Stimulated activated CD4-positive, alpha-beta T cell treated with anti-CD3 and anti-CD28 coated beads, Interleukin-15, amount 100 ng/mL, for 1 hour (primary cell): ENCODE measurements at places on chromosomes 6 and 20.

GRCh38 chr20:34574426-34574825, 15.9 kb downstream of the MAP1LC3A start:
- DNase-seq, result no peak

DNA sequence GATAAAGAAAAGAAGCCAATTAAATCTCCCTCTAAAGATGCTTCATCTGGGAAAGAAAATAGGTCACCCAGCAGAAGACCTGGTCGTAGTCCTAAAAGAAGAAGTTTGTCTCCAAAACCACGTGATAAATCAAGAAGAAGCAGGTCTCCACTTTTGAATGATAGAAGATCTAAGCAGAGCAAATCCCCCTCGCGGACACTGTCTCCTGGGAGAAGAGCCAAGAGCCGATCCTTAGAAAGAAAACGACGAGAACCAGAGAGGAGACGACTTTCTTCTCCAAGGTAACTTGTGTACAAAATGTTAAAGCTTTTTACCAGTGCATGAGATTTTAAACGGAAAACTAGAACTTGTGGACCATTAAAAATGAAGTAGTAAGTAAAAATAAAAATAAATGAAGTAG, 46.5 kb downstream of the FAM217A start:
- DNase-seq, result no peak

DNA sequence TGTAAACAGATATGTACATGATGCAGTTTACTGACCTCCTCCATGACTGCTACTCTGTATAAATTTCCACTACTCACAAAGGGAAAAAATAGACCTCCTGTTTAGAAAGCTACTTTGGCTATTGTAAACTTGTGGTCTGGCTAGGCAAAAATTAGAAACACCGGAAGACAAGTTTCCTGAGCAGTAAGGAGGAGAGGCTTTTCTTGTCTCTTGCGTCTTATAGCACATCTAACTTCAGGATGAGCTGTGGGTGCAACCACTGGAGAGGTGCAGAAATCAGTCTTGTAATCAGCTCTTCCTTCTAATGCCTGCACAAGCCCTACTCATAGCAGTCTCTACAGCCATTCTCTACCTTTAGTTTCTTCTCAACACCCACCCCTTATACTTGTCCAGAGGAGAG, 296.5 kb upstream of the SLC35B3 start:
- DNase-seq, result no peak

DNA sequence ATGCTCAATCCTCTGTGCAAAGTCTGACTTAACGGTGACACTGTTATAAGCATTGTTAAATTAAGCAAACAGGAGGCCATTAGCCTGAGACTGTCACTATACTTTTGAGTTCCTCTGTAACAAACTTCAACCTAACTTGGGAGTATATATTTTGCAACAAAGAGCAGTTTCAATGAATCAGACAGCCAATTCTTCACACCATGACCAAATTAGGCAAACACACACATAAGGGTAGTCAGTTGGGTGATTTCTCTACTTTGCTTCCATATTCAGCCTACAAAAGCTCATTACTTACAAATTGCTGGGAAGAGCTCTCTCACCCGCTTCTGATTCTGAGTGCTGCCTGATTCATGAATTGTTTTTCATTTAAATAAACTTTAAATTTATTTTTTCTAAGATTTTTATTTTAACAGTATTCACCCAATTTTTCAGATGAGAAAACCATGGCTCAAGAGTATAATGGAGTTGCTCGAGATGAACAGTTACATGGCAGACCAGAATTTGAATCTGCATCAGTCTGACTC, 60.5 kb downstream of the HACE1 start:
- no peak for DNase-seq

DNA sequence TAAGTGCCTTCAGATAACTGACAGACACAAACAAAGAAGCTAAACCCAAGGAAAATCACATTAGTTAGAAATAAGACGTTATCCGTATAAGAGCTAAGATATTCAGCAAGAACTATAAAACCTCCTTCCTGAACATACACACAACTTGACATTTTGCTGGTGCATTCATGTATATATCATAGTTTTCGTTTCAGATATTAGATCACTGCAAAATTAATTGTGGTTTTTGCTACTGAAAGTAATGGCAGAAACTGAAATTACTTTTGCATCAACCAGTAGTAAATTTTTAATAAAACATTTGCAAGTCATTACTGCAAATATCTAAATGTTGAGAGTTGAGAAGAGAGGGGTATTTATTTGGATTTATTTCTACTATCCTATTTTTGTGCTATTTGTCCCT, 26.1 kb upstream of the KCNQ5 start:
- no peak for DNase-seq

- DNase-seq, result no peak
These were observed 116.2 kb downstream of the KCNQ5 start for GRCh38 chr6:72738091-72738490.

GRCh38 chr6:11179419-11180202, 52.9 kb downstream of the NEDD9 start:
- no peak for DNase-seq

- no peak for DNase-seq
These were observed 11.0 kb downstream of the TSPYL1 start for GRCh38 chr6:116268589-116269293.

DNA sequence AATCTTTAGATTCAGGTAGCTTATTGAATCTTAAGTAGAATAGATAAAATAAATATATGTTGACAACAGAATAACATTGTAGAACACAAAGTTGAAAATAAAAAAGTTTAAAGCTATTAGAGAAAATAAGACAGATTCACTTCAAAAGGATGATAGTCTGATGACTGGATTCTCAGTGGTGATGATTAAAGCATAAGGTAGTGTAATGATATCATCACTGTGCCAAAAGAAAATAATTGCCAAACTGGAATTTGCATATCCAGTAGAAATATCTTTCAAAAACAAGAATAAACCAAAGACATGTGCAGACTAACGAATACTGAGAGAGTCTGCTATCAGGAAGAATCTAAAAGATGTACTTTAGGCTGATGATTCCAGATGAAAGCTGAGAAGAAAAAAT, 30.2 kb downstream of the ENPP1 start:
- DNase-seq, result no peak

DNA sequence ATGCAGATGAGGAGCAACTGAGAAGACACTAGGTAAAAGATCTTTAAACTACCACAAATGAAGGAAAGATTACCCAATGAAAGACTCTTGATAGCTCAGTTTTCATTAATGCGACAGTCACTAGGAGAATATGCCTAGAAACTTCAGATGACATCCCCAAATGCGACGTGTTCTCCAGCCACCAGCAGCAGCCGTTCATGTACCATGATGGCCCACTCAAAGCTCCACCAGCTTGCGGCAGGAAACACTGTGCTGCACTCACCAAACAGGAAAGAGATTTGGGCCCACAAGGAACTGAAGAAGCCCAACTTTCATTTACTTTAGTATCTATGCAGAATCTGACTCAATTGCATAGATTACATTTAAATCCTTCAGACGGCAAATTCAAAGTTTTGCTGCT, 7.5 kb downstream of the DIDO1 start:
- no peak for DNase-seq

DNA sequence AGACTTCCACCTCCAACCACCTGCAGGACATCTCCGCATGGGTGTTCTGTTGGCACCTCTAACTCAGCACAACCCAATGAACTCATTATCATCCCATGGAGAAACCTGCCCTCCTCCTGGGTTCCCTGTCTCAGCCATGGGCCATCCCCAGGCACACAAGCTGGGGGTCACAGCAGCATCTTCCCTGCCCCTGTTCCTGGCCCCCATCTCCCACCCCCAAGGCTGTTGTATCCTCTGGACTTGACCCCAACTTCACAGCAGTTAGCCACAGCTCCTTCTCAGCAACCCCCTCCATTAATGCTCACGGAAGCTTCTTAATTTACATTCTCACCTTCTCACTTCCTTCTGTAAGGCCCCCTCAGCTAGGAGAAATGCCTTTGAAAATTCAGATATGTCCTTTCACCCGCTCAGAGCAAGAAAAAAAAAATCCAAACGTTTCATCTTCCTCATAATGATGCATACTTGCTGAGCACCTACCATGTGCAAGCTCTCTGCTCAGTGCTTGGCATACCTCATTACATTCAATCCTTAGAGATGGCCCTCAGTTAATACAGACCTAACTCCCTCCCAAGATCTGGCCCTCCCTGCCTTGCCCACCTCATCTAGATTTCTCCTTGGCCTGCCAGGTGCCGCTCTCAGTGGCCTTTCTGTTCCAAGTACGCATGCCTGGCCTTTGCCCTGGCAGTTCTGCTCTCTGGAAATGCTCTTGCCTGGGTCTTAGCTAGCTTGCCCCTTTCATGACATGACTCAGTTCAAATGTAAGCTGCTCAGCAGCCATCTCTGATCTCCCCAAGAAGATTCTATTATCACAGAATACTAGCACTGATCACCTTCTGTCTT, 2.5 kb upstream of the NELFCD start:
- no peak for DNase-seq

DNA sequence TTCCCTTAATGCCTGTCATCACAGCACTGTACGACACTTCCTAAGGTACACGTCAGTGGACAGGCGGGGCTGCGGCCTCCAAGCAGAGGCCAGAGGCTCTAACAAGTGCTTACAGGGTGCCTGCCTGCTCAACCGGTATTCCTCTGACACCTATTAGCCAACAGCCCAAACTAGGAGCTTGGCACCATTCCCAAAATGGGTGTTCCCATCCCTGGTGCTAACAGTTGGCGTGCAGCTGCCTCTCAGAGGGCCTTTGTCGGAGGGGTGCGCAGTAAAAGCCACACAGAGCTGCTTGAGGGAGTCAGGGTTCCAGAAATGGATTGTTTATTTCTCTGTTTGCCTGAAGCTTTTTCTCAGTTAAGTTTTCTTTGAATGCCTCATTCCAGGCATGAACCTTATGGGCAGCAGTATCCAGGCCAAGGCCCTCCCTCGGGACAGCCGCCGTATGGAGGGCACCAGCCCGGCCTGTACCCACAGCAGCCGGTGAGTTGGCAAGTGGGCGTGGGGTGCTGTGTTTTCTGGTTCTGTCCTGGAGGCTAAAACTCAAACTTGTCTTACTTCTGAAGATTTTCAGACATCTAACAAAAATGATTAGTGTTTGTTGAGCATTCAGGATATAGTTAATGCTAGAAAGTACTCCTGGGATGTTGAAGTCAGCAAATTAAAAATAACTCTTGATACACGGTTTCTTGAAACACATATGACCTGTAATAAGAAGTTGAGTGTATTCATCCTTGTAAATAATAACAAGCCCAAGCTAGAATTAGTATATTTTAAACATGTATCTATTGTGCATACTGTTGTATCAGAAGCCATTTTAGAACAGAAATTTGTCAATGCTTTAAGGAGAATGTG, 124.7 kb downstream of the TMEM242 start:
- DNase-seq, result no peak

DNA sequence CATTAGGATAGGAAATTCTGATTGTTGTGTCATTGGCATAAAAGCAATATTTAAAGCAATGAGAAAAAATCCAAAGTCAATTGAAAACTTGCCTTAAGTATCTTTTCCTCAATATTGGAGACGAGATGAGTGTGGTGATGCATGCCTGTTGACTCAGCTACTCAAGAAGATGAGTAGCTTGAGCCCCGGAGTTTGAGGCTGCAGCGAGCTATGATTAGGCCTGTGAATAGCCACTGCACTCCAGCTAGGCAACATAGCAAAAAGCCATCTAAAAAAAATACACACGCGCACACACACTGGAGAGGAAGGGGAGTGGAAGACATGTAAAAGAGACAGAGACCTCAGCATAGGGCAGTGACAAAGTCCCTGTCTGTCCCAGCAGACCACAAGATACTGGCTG, 9.7 kb upstream of the MARCKS start:
- no peak for DNase-seq

DNA sequence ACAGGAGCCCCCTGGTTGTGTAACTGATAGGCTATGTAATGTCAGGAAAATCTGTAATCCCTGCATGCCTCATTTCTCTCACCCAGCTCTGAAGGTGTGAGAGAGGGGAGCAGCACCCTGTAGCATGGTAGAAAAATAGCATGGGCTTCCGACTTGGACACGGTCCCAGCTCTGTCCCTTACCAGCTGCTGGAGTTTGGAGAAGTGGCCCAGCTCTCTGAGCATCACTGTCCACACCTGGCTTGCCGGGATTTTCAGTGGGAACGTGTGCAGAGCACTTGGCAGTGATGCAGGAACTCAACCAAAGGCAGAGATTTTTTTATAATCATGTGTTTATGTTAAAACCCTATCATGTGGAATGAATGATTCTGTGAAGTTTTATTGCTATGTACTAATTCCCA, 34.6 kb downstream of the STK35 start:
- DNase-seq, result no peak

DNA sequence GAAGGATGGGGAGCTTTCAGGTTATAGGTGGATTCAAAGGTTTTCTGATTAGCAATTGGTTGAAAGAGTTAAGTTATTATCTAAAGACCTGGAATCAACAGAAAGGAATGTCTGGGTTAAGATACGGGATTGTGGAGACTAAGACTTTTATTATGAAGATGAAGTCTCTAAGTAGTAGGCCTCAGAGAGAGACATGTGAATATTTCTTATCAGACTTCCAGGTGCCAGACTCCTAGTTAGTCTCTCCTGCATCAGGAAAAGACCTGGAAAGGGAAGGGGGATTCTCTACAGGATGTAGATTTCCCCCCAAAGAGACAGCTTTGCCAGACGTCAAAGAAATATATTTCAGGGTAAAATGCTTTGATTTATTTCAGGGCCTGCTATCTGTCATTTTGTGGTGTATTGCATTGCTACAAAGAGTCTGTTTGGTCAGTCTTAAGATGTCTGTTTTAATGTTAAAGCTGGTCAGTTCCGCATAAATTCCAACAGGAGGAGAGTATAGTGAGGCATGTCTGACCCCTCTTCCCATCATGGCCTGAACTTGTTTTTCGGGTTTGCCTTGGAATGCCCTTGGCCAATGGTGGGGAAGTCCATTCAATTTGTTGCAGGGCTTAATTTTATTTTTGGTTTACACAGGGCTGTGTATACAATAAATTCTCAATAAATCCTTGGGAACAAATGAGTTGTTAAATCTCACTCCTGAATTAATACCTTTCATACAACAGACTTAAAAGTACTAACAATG, 103.4 kb upstream of the RALGAPA2 start:
- DNase-seq, result no peak

- DNase-seq, result no peak
These were observed 56.1 kb downstream of the UNC5CL start for GRCh38 chr6:40982917-40983316.

- DNase-seq, result no peak
These were observed 89.6 kb downstream of the MRAP2 start for GRCh38 chr6:84123186-84123585.

DNA sequence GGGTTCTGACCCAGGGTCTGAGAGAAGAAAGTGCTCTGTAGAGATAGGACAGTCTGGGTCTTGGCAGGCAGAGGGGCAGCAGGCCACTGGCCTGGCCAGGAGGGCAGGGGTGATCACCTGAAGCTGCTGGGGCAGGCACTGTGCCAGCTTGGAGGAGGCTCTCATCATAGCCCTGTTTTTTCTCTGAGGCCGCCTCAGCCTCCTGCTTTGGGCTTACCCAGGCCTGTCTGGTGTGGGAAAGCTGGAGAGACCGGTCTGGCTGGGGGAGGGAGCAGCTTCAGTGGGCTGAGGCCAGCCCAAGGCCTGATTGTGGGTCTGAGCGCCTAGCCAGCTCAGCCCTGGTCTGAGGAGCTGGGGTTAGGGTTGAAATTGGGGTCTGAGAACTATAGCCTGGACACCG, 3.9 kb downstream of the LPIN3 start:
- DNase-seq, result no peak
